Cardiac fibroblast (primary cell): ENCODE measurements at places on chromosomes 16 and 17.

GRCh38 chr16:27550582-27550920, 607 bp downstream of the KATNIP start:
- no peak for DNase-seq

- DNase-seq = no peak
Observed at GRCh38 chr16:85469929-85470590, 143.1 kb upstream of the GSE1 start.

DNA sequence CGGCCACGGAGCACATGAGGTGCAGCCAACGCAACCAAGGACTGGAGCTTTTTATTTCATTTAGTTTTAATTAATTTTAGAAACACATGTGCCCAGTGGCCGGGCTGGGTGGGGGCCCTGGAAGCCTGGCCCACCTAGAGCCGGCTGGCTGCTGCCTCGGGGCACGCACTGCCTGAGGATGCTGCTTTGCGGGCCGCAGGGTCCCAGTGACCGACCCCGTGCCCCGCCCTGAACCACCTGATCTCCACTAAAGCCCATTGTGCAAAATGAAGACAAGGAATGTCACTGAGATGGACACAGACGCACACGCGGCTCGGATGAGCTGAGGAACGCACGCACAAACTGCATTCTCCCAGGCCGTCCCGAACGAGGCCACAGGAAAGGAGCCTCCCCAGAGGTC, 39.6 kb downstream of the LMF1 start:
- no peak for DNase-seq

DNA sequence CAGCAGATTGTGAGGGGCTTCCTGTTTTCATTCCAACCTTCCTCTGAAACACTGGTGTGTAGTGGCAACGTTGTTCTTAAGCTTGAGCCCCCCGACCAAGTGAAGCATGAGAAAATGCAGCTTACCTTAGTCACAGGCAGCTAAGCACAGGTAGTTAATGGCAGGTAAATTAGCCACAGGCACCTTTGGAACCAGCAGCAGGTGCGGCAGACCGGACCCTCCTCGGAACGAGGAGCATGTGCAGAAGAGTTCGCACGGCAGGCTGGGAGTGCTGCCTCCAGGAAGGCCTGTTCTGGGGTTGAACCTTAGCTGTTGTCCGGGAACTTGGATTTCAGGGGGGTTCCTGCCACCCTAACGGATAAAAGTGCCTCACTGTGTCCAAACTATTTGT, 7.2 kb upstream of the IRF8 start:
- DNase-seq = no peak

- no peak for DNase-seq
Observed at GRCh38 chr17:6195123-6195522, 124.9 kb downstream of the WSCD1 start.

DNA sequence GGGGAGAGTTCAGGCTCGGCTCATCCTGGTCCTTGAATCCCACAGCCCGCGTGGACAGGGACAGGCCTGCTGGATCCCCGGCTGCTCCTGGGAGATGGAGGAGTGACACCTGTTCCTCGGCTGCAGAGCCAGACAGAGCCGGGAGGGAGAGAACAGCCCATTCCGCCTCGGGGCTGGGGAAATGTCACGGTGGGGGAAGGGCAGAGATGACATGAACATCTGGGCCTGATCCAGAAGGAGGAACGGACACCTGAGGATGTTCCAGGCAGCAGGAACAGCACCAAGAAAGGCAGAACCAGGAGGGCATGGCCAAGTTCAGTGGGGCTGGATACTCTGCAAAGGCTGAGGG, 2.1 kb downstream of the ZNF764 start:
- DNase-seq = no peak

DNA sequence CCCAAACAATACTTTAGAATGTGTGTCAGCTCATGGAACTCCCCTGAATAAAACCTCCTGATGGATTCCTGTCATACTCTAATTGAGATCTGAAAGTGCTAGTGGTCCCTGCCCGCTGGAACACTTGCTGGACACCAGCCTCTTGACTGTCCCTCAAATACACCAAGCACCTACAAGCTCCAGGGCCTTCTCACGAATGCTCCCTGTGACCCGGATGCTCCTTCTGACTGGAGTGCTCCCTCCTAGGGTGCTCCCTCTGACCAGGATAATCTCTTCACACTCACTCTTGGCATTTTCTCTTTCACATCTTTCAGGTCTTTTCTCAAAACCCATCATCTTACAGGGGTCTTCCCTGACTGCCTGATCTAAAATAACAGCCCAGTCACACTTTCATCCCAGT, 205.9 kb downstream of the SLC39A11 start:
- DNase-seq = no peak

DNA sequence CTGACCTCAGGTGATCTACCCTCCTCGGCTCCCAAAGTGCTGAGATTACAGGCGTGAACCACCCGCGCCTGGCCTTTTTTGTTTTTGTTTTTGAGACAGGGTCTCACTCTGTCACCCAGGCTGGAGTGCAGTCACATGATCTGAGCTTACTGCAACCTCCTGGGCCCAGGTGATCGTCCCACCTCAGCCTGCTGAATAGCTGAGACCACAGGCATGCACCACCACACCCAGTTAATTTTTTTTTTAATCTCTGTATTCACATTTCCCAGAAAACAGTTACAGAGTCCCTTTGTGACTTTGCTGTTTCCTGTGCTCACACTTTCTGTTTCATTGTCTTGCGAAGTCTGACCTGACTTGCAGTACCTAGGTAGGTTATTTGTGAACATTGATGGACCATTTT, 2.7 kb downstream of the CLUAP1 start:
- no peak for DNase-seq

- DNase-seq = no peak
Observed at GRCh38 chr16:67357561-67357960, 30.9 kb downstream of the LRRC36 start.

DNA sequence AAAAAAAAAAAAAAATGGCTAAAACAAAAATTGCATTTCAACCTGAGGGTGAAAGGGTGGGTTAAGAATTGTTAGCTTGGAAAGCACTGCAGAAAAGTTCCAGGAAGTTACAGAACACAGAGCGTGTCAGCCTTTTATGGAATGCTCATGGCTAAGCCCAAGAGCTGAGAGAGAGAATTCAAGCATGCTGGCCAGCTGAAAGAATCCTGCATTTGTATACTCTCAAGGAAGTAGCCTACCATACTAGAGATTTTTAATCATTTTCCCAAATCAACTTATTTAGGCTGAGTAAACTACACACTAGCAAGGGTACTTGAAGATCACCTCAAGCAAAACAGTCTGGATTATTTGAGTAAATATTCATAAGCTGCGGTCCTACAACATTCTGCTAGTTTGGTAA, 153.9 kb downstream of the KCNJ2 start:
- no peak for DNase-seq

DNA sequence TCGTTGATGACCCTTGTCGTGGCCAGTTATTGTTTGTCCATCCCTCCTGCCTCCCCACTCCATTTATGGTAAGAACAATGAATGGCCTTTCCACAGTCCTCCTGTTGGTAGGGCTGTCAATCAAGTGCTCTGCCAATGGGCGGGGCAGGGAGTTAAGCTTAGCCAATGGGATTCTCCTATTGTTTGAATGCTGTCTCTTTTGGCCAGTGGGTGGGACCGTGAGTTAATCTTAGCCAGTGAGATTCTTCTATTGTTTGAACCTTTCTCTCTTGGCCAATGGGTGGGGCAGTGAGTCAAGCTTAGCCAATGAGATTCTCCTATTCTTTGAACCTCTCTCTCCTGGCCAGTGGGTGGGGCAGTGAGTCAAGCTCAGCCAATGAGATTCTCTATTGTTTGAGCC, 85.4 kb downstream of the IRX3 start:
- no peak for DNase-seq

- DNase-seq = no peak
Observed at GRCh38 chr16:75908331-75909117, 182.2 kb upstream of the CPHXL start.

GRCh38 chr16:89072548-89073130, 21.0 kb upstream of the ACSF3 start:
- no peak for DNase-seq

GRCh38 chr16:86531641-86532525, 21.6 kb downstream of the FOXF1 start:
- DNase-seq = no peak

- DNase-seq = no peak
Observed at GRCh38 chr17:41793784-41794539, 7.5 kb upstream of the JUP start.

GRCh38 chr17:7248796-7249195, 2.7 kb downstream of the CTDNEP1 start:
- DNase-seq = no peak

DNA sequence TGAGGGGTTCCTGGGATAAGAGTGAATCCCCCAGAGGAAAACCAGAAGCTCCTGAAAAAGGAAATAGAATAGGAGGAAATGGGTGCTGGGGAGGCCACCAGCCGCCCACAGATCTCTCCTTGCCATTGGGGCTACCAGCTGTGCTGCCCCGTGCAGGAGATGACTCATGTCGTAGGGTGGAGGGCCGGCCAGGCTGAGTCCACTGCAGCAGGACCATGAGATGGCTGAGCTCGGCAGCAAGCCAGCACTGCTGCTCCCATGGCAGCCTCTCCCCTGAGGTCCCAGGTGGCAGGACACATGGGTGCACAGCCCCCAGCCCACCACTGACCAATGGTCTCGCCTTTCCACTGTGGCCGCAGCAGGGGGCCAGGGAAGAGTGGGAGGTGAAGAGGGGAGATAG, 95.5 kb downstream of the GNAO1 start:
- DNase-seq = no peak

- DNase-seq = peak; percentile 91
Observed at GRCh38 chr17:74961657-74962350, 10.8 kb downstream of the HID1 start.

- DNase-seq = no peak
Observed at GRCh38 chr16:9062301-9062700, 29.1 kb upstream of the HAPSTR1 start.

- no peak for DNase-seq
Observed at GRCh38 chr16:30528799-30529457, 2.6 kb upstream of the ZNF768 start.

- DNase-seq = no peak
Observed at GRCh38 chr17:50908860-50909764, 43.0 kb upstream of the TOB1 start.

- DNase-seq = no peak
Observed at GRCh38 chr17:72233986-72234385, 113.2 kb downstream of the SOX9 start.

GRCh38 chr16:84593825-84594724, 23.8 kb downstream of the COTL1 start:
- DNase-seq = no peak

- DNase-seq = peak; percentile 75
Observed at GRCh38 chr17:43907998-43908721, 824 bp upstream of the MPP2 start.

- no peak for DNase-seq
Observed at GRCh38 chr17:676965-677364, 37.7 kb downstream of the VPS53 start.

GRCh38 chr17:51643702-51644490, 383.6 kb downstream of the UTP18 start:
- no peak for DNase-seq

- DNase-seq = no peak
Observed at GRCh38 chr17:33475594-33475993, 182.5 kb upstream of the ASIC2 start.
